ENCODE measurements at places on chromosomes 11 and 22.

- no peak for DNase-seq
Measured at GRCh38 chr22:30226192-30226832, 20.2 kb downstream of the LIF start.

DNA sequence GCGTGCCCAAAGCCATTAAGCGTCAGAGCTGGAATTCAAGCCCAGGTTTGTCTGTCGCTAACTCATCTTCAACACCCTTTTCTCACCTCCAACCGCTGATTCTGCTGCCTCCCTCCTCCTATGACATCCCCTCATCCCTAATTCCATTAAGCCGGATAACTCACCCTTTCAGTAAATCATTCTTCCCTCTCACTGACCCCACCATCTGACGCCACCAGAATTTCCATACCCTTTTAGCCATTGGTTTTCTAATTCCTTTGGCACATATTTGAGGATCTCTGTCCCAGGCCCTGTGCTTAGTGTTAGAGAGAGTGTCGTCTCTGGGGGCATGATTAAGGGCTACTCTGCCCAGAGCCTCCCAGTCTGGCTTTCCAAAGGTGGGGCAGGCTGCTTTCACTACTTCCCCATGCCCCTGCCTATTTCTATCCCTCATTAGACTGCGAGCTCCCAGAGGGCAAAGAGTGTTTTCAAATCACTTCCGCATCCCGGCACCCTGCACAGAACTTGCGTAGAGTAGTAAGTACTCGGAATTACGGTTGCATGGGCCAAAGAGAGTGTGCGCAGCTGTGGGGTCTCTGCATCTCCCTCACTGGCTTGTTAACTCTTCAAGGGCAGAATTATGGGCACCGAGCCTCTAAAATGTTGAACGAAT, 3.9 kb downstream of the KLHL35 start:
- DNase-seq: no peak

DNA sequence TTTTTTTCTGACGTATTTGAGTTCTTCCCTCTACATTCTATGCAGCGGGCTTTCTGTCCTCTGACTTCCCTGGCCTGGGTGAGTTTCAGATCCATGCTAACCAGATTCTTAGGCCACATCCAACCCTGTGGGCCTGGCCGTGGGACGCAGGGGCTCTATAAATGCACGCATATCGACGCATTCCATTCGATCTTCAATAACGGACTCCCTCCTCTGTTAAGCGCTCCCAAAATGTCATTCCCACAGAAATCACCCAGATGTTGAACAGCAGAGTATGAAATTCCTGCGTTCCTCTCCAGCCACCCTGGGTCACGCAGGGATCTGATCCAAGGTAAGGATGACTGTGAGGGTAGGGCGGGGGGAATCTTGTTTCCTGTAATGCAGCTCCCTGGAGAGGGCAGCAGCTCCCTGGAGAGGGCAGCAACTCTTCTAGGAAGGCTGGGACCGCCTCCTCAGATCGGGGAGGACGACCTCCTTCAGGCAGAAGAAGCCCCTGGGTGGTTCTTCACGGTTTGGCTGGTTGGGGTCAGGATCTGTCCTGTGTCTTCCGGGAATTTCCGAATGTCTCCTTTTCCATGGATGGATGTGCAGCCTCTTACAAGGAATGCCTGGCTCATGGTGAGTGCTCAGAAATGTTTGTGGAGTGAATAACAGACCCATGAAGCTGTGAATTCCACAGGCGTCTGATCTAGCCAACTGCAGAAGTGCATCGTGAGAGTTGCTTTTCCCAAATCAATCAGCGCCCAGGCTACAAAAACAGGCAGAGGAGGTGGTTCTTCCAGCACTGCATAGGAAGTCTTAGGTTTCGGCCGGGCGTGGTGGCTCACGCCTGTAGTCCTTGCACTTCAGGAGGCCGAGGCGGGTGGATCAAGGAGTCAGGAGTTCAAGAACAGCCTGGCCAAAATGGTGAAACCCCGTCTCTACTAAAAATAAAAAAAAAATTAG, 12.2 kb downstream of the MRGPRD start:
- DNase-seq: no peak

- no peak for DNase-seq
Measured at GRCh38 chr11:1011320-1011698, 25.2 kb downstream of the MUC6 start.

DNA sequence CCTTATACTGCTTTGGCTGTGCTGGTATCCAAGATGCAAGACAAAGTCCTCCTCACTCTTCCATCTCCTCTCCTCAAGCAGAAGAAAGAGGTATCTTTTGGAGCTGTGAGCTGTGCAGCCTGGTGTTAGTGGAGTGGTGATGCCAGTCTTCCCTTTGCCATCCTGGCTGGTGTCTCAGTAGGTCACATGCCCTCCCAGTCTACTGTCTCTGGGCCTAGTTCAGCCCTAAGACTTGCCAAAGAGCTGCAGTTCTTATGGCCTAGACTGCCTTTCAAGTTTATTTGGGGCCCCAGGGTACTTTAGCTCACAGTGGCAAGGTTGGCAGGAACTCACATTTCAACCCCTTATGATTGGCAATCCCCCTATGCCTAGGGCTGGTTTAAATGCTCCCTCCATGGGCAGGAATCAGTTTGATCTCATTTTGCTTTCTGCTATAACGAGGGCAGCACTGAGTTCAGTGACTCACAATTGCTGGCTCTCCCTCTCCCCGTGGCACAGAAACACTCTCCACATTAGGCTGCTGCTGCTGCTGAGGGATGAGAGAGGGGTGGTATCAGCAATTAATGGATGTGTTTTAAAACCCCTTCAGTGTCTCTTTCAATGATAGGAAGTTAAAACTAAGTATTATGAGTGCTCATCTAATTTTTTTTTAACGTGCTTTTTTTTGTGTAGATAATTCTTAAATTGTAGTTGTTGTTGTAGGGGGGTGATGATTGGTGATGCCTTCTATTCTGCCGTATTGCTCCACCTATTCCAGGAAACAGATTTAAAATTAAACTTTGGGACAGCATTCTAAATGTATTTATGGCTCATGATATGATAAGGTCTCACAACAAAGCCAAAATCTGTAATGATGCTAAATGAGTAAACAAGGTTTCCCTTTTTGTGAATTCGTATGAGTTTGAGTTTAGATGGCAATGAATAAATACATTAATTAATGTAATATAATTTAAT, 1295.0 kb downstream of the JRKL start:
- no peak for DNase-seq

DNA sequence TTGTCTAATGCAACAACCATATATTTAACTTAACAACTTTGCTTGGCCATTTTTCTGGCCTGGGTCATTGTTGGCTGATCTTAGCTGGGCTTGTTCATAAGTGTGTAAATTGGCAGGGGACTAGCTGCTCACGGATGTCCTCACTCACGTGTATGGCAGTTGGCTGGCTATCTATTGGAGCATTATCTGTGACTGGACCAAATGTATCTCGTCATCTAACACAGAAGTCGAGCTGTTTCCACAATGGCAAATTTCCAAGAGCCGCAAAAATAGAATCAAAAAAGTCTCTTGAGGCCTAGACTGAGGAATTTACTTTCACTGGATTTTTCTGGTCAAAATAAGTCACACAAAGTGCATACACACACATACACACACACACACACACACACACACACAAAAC, 893.3 kb downstream of the FAM181B start:
- DNase-seq: no peak

- no peak for DNase-seq
Measured at GRCh38 chr11:127003260-127003981, 2.9 kb upstream of the KIRREL3 start.

DNA sequence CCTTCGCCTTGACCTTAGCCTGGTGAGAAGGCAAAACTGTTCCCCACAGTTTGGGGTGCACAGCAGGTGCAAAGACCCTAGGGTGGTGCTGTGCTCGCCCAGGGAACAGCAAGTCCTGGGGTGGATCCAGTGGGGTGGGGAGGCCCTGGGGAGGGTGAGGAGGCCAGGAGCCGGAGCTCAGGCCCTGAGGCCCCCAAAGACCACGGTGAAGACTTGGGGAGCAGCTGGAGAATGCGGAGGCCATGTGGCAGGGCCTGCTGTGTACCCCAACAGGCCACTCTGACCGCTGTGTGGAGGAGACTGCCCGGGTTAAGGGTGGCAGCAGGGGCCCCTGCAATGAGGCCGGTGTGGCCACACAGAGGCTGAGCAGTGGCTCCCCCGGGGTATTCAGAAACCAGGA, 101.1 kb upstream of the RTL6 start:
- no peak for DNase-seq

DNA sequence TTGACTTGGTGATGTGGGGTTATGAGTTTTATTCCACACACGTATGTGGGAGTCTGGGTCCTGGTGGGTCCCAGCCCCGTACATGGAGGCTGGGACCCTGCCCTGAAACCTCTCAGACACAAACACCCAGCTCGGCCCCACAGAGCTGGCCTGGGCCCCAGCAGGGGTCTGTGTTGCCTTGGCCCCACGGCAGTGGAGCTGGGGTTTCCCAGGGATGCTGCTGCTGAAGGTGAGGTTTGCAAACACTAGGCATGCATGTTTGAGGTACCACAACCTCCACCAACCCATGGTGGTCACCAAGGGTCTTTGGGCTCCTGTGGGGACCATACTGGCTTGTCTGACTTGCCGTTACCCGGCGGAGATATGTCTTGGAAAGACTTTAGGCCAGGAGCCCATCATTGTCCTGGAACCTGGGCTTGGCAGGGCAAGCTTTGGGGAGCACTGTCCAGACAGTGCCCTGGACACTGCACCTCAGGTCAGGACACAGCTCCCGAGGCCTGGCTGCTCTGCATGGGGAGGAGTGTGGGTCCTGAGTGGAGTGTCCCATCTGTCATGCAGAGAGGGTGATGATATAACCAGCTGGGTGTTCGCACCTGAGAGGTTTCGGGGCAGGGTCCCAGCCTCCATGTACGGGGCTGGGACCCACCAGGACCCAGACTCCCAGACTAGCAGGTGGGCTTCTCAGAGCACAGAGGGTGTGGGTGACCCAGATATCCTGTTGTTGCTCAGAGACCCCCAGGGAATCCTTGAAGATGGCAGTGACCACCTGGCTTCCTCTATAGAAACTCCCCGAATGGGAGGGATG, 63.3 kb downstream of the KCNQ1 start:
- DNase-seq: no peak

DNA sequence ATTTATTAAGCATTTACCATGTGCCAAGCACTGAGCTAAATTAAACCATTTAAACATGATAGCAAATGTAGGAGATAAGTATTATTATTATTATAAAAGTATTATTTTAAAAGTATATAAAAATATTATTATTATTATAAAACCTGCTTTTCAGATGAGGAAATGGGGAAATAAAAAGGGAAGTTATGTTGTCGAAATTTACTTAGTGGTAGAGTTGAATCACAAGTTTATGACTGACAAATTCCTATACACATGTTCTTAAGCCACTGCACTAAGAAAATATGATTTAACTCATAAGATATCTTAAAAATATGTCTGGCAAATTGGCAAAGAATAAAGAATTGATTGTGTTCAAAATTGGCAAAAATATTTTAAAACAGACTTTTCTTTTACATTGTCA, 53.8 kb downstream of the CASP12 start:
- DNase-seq: no peak

DNA sequence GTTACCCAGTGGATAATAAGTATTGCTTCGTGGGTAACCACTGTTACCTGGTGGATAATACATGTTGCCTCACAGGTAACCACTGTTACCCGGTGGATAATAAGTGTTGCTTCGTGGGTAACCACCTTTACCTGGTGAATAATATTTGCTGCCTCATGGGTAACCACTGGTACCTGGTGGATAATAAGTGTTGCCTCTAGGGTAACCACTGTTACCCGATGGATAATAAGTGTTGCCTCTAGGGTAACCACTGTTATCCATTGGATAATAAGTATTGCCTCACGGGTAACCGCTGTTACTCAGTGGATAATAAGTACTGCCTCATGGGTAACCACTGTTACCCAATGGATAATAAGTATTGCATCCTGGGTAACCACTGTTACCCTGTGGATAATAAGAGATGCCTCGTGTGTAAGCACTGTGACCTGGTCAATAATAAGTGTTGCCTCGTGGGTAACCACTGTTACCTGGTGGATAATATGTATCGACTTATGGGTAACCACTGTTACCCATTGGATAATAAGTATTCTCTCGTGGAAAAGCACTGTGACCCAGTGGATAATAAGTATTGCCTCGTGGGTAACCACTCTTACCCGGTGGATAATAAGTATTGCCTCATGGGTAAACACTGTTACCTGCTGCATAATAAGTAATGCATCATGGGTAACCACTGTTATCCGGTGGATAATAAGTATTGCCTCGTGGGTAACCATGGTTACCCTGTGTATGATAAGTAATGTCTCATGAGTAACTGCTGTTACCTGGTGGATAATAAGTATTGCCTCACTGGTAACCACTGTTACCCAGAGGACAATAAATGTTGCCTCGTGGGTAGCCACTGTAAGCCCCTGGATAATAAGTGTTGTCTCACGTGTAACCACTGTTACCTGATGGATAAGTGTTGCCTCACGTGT, 20.1 kb upstream of the NXPE4 start:
- DNase-seq: no peak

DNA sequence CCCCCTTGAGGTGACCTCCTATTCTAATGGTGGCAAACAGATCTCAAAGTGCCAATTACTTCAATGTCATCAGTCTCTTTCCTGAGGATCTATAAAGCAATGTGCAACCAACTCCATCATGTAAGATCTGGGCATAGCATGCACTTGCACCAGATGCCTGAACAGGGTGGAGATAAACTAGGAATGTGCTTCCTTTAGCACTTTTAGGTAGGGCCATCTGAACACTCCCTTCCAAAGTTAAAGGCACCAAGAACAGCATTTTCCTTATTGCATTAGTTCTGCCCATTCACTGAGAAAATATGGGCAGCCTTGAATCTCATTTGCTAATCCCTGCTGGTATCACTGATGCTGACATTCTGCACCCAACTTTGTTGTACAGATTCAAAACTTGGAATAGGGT, 112.0 kb downstream of the SGSM3 start:
- DNase-seq: no peak

DNA sequence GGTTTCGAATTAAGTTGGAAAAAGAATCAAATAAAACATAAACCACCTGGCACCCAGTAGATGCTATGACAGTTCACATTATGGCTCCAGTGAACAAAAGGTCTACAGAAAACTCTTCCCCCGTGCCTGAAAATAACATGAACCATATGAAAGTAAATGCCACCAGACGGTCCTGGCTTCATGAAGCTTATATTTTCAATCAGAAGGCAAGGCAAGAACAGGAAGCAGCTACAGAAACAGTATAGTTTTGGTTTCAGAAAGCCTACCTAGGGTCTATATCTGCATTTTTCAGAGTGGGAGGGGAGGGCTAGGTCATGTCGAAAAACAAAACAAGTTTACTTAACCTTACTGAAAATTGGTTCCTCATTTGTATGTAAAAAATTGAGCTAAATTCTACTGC, 9.8 kb downstream of the RAB30 start:
- no peak for DNase-seq

DNA sequence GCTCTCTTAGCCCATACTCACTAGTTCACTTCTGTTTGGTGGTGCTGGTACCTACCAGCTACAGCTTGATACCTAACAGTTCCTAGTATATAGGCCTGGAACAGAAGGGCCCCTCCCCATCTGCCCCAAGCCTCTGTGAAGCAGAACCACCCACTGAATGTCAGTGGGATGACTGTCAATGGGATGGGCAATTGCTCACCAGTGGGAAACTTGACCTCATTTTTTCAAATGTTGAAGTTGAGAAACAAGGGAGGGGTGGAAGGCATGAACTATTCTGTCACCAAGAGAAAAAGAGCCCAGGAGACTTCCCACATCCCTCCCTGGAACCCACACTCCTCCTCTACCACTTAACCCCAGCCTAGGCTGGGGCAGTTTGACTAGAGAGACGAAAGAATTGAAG, at the start of gene NLRP10:
NLRP10 (minus strand) TSS at position 62 of the 400 bp plus-strand sequence. CDS start 1,952 bp downstream, outside the sequence.
- no peak for DNase-seq

All from stimulated activated CD8-positive, alpha-beta memory T cell treated with anti-CD3 and anti-CD28 coated beads, Interleukin-4, amount 100 ng/mL, for 1 hour (primary cell).